ENCODE measurements at places on chromosomes 6 and 20. TPM values are rescaled to one million over a fixed set of nuclear protein-coding genes. Genes with fewer than 3 reads are reported as not detected.

The NKAPL gene
- total RNA-seq = not detected

The MOG gene
- total RNA-seq = not detected

The TGM3 gene
- total RNA-seq = not detected

The ISM1 gene
- total RNA-seq = 5.3 TPM

The MCCD1 gene
- not detected for total RNA-seq

The PKHD1 gene
- total RNA-seq = not detected

The RAD21L1 gene
- not detected for total RNA-seq

GRCh38 chr6:53353624-53354023, 4.9 kb upstream of the ELOVL5 start:
- no peak overlapping the region for H3K27ac ChIP-seq
- peaks cover 27% of the 10 kb centered on the region for H3K27me3 ChIP-seq
- DNase-seq = no peak

DNA sequence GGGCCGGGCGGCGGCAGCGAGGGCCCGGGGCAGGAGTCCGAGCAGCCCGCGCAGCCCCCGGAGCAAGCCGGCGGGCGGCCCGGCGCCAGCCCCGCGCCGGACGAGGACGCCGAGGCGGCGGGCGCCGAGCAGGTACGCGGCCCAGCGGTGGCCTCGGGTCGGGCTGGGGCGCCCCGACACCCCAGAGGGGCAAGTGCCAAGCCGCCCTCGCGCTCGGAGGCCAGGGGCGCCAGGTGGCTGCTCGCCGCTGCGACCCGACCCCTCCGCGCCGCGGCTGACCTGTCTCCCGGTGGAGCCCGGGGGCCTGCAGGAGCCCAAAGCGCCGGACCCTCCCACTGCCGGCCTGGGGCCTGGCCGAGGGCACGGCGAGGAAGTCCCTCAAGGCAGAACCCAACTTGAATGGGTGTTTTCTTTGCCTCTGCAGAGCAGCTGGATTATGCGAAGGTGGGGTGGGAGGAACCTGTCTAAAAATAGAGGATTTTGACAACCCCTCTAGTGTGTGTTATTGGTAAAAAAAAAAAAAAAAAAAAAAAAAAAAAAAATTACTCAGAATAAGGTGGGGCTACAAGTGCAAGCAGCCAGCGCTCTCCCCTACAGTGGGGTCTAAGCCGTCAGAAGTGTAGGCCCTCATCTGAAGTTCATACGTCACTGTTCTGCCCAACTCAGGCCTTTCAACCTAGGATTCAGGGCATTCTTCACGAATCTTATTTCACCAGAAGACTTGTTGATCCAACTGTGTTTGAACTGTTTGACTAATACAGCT, 609 bp downstream of the OGFRL1 start:
- H3K4me3 ChIP-seq = peak overlapping the region; percentile 82
- H3K27ac ChIP-seq = peak overlapping the region; percentile 48
- H3K36me3 ChIP-seq = peaks cover 6% of the 10 kb centered on the region
- H3K4me1 ChIP-seq = peaks cover 30% of the 10 kb centered on the region

DNA sequence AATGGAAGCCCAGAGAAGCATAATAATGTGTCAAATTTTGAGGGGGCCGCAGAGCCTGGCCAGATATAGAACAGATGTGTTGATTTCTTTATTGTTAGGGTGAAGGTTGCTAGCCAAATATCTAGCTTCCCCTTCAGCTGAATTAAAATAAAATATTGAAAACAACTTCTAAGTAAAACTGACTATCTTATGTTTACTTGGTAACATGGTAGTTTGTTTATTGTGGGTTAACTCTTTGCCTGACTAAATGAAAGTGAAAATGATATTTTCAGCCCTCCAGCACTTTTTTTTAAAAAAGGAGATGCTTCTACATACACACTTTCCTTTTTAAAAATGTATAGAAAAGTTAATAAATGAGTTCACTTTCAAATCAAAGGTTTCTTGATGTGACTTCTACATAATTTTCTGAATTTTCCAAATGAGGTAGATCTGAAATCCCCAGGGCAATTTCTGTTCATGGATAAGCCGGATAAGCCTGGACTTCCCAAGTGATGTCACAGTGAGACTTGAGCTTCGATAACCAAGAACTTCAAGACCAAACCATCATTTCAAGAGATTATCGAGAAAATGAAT, 172.1 kb upstream of the OLIG3 start:
- peaks cover 32% of the 10 kb centered on the region for H3K4me1 ChIP-seq
- H3K27me3 ChIP-seq = peaks cover 8% of the 10 kb centered on the region
- peak overlapping the region; percentile 59 for H3K4me3 ChIP-seq
- peak overlapping the region; percentile 83 for H3K27ac ChIP-seq
- DNase-seq = peak; percentile 76

- no peaks in the 10 kb centered on the region for H3K4me1 ChIP-seq
- H3K4me3 ChIP-seq = no peak overlapping the region
- no peak for DNase-seq
- no peaks in the 10 kb centered on the region for H3K27me3 ChIP-seq
- no peak overlapping the region for H3K27ac ChIP-seq
- H3K36me3 ChIP-seq = no peaks in the 10 kb centered on the region
Measured at GRCh38 chr6:77454386-77454785, 8.9 kb downstream of the HTR1B start.

- H3K4me1 ChIP-seq = peaks cover 25% of the 10 kb centered on the region
- H3K27ac ChIP-seq = no peak overlapping the region
- H3K27me3 ChIP-seq = peaks cover 10% of the 10 kb centered on the region
- peak overlapping the region; percentile 94 for H3K4me3 ChIP-seq
Measured at GRCh38 chr20:25194333-25194972, 1.1 kb upstream of the ENTPD6 start.

- no peaks in the 10 kb centered on the region for H3K4me1 ChIP-seq
- H3K4me3 ChIP-seq = no peak overlapping the region
- no peak for DNase-seq
- H3K27me3 ChIP-seq = peaks cover 52% of the 10 kb centered on the region
Measured at GRCh38 chr6:6840831-6841291, 252.3 kb downstream of the LY86 start.

GRCh38 chr6:33860006-33860405, 56.2 kb upstream of the MLN start:
- H3K36me3 ChIP-seq = no peaks in the 10 kb centered on the region
- H3K4me1 ChIP-seq = peaks cover 46% of the 10 kb centered on the region
- H3K4me3 ChIP-seq = no peak overlapping the region
- H3K27ac ChIP-seq = no peak overlapping the region

GRCh38 chr6:132259070-132259469, 142.2 kb downstream of the MOXD1 start:
- H3K4me1 ChIP-seq = no peaks in the 10 kb centered on the region
- no peak for DNase-seq
- no peak overlapping the region for H3K4me3 ChIP-seq

- H3K4me1 ChIP-seq = peaks cover 50% of the 10 kb centered on the region
- H3K27me3 ChIP-seq = no peaks in the 10 kb centered on the region
- no peak for DNase-seq
- H3K27ac ChIP-seq = no peak overlapping the region
- no peak overlapping the region for H3K4me3 ChIP-seq
Measured at GRCh38 chr6:30207619-30208295, 5.4 kb downstream of the TRIM26 start.

- DNase-seq = no peak
- no peak overlapping the region for H3K4me3 ChIP-seq
- H3K4me1 ChIP-seq = no peaks in the 10 kb centered on the region
Measured at GRCh38 chr20:59342023-59342957, 41.9 kb downstream of the EDN3 start.

DNA sequence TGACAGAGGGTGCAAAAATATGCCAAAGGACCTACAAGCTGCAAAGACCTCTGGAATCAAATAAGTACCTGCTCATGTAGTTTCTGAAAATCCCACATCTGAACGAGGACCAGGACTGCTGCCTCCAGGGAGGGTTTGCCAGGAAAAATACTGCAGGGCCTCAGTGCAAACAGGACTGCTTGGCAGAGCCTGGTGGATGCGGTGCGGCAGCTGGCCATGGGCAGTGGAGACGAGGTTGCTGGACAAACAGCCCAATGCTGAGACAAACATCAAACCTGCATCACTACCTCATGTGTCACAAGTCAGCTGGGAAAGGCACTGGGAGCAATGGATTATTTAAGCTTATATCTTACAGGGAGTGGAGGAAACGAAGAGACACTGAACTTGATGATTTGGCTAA, 238.8 kb downstream of the PAX1 start:
- no peaks in the 10 kb centered on the region for H3K4me1 ChIP-seq
- no peak overlapping the region for H3K27ac ChIP-seq
- no peaks in the 10 kb centered on the region for H3K36me3 ChIP-seq
- H3K4me3 ChIP-seq = no peak overlapping the region
- H3K27me3 ChIP-seq = no peaks in the 10 kb centered on the region

GRCh38 chr20:11114382-11114781, 440.6 kb upstream of the JAG1 start:
- DNase-seq = no peak
- no peak overlapping the region for H3K27ac ChIP-seq
- no peaks in the 10 kb centered on the region for H3K4me1 ChIP-seq
- H3K27me3 ChIP-seq = no peaks in the 10 kb centered on the region
- no peaks in the 10 kb centered on the region for H3K36me3 ChIP-seq

DNA sequence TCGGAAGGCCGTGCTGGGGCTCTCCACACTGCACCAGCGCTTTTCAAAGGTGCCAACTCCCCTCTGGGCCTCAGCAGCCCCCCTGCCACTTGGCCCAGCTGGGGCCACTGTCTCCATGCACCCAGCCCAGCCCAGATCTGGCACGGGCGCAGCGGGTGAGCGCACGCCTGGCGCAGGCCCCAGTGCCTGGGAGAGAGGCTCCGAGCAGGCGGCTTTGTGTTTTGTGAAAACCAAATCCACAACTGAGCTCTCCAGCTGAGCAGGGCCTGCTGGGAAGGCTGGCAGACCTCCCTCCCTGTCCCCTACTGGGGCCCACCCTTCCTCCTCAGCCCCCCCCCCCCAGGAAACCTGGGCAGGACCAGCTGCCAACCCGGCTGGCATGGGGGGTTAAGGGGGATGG, 17.0 kb downstream of the MDGA1 start:
- no peak for DNase-seq
- no peak overlapping the region for H3K4me3 ChIP-seq
- H3K27me3 ChIP-seq = peaks cover 2% of the 10 kb centered on the region
- no peak overlapping the region for H3K27ac ChIP-seq

- H3K27me3 ChIP-seq = peaks cover 9% of the 10 kb centered on the region
- H3K4me3 ChIP-seq = no peak overlapping the region
- H3K27ac ChIP-seq = no peak overlapping the region
- no peaks in the 10 kb centered on the region for H3K4me1 ChIP-seq
- no peak for DNase-seq
- no peaks in the 10 kb centered on the region for H3K36me3 ChIP-seq
Measured at GRCh38 chr20:47768016-47768824, 17.1 kb downstream of the SULF2 start.

DNA sequence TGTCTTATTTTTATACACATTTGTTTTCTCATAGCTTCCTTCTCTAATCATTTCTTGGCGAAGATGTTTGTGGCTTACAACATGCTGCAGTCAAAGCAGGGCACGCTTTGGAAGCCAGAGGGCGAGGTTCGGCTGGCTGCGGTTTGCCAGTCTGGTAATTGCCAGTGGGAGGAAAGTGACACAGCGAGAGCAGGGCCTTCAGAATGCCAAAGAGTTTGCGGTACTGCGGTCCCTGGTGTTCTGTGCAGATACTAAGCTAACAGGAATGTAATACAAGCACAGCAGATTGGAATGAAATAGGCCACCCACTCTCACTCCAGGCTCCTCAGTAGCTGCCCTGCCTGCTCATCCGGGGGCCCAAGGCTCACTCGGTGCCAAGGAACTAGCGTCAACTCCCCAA, 58.7 kb upstream of the TGM3 start:
- H3K27ac ChIP-seq = no peak overlapping the region
- no peak for DNase-seq
- H3K4me1 ChIP-seq = no peaks in the 10 kb centered on the region
- no peaks in the 10 kb centered on the region for H3K36me3 ChIP-seq

DNA sequence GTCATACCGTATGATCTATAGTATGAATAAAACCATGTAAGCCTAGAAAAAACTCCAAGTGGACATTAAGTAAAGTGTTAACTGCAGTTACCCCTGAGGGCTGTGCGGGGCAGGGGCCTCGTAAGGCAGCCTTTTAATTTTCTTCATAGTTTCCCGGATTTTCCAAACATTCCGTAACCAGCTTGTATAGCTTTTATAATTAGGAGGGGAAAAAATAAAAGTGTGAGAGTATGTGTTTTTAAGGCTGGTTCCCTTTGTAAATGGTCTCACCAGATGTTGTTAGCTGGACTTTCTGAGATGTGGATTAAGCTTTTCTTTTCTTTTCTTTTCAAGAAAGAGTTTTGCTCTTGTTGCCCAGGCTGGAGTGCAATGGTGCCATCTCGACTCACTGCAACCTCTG, 7.0 kb downstream of the KIAA1755 start:
- peaks cover 6% of the 10 kb centered on the region for H3K27me3 ChIP-seq
- H3K4me1 ChIP-seq = no peaks in the 10 kb centered on the region
- H3K27ac ChIP-seq = no peak overlapping the region
- DNase-seq = no peak
- no peaks in the 10 kb centered on the region for H3K36me3 ChIP-seq

DNA sequence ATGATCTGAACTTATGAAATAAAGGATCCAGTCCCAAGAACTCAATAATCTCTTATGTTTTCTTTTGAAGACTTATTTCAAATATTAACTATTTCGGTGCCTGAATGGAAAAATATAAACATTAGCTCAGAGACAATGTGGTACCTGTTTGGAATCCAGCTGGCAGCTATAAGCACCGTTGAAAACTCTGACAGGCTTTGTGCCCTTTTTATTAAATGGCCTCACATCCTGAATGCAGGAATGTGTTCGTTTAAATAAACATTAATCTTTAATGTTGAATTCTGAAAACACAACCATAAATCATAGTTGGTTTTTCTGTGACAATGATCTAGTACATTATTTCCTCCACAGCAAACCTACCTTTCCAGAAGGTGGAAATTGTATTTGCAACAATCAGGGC, 4.4 kb upstream of the KIAA0319 start:
- peak; percentile 18 for DNase-seq
- H3K4me3 ChIP-seq = no peak overlapping the region
- H3K27me3 ChIP-seq = peaks cover 6% of the 10 kb centered on the region
- no peak overlapping the region for H3K27ac ChIP-seq
- H3K36me3 ChIP-seq = peaks cover 24% of the 10 kb centered on the region

GRCh38 chr6:139643986-139644385, 269.5 kb upstream of the CITED2 start:
- no peak overlapping the region for H3K4me3 ChIP-seq
- peaks cover 13% of the 10 kb centered on the region for H3K27me3 ChIP-seq
- peaks cover 6% of the 10 kb centered on the region for H3K4me1 ChIP-seq
- DNase-seq = no peak
- no peaks in the 10 kb centered on the region for H3K36me3 ChIP-seq

Measured in activated CD4-positive, alpha-beta T cell treated with anti-CD3 and anti-CD28 coated beads, Interleukin-2, amount 10 ng/mL, durations not matched to agents 24 days and 14 days (primary cell).